Nucleus accumbens (tissue), 56 donors: ENCODE measurements at places on chromosomes 12 and 14.

DNA sequence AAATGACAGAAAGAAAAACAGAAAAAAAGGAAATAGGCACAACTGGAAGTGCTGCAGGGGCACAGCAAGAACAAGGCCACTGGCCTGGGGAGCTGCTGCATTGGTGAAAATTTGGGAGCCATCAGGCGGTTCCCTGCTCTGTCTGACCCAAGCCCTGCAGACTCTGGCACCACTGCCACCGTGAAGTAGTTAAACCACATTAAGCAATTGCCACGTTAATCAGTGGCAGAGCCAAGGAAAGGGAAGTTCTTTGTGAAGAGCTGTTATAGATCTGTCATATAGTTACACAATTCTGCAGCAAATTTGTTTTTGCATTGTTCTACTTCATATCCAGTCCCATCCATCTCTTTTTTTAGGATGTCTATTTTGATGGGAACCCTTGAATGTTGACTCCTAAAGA lies 915.3 kb downstream of the FSCB start:
- DNase-seq, result no peak

- no peak for DNase-seq
Observed at GRCh38 chr14:64541972-64542835, 1.7 kb downstream of the HSPA2 start.

DNA sequence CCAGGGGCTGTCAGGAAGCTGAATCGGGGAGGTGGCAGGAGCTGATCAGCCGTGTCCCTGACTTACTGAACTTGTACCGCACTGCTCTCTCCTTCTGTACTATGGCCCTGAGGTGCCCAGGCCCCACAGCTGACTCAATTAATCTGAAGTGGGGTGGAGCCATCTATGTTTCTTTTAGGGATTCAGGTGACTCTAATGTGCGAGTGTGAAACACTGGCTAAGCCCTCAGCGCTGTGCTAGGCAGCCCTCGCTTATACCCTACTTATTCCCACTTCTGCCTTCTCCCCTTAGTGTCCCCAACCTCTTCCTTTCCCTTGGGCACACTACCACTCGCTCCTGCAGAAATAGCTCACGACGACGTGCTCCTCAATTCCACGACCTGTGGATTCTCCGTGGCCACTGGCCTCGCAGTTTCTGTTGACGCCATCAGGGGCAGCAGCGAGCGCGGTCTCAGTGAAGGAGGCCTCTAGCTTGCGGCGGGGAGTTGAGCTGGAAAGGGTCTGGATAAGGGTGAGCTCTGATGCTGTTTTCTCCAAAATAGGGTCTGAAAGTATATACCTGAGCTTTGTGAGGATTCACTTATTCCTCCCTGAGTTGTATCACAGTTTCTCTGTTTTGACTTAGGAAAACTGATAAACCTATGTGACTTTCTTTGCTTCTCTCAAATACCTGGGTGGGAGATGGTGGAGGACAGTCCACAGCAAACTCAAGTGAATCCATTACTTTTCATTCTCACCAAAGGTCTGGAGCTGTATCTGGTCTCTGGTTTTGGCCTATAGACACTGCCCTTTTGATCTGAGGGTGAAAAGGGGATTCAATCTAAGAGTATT lies 167.6 kb downstream of the SLC41A2 start:
- DNase-seq, result no peak

- no peak for DNase-seq
Observed at GRCh38 chr14:55500219-55500701, 59.8 kb upstream of the TBPL2 start.

GRCh38 chr12:18345021-18345735 lies 83.9 kb downstream of the PIK3C2G start:
- DNase-seq, result no peak

GRCh38 chr14:34231626-34232025 lies 230.4 kb downstream of the SPTSSA start:
- no peak for DNase-seq

DNA sequence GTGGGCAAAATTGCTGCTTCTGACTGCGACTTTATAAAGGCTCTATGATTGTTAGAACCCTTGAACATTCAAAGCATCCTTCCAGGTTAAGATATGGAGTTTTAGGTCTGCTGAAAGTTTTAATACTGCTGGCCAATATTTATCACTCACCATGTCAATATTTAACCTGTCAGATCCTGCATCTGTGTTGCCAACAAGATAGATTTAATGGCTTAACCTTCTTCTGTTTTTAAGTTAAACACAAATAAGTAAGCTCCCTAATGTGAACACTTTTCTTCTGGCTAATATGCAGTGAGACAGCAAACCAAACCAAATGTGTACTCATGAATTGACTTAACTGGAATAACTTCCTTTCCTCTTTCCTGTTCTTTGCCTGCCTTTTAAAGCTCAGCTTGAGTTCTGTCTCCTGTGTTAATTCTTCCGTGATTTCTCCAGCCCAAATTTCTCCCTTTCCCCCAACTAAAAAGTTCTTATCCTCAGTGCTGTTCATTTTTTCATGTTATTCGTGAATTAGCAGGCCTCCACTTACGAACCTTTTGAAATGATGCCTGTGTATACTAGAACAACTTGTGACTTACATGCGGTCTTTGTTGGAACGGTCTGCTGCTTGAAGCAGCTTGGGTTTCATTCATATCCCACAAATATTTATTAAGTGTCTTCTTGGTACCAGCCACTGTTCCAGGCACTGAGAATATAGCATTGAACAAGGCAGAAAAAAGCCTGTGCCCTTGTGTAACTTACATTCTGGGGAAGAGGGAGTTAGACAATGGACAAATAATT lies 9.1 kb downstream of the FBXW8 start:
- DNase-seq, result no peak

- no peak for DNase-seq
Observed at GRCh38 chr12:113425960-113426453, 3.8 kb downstream of the SDSL start.

DNA sequence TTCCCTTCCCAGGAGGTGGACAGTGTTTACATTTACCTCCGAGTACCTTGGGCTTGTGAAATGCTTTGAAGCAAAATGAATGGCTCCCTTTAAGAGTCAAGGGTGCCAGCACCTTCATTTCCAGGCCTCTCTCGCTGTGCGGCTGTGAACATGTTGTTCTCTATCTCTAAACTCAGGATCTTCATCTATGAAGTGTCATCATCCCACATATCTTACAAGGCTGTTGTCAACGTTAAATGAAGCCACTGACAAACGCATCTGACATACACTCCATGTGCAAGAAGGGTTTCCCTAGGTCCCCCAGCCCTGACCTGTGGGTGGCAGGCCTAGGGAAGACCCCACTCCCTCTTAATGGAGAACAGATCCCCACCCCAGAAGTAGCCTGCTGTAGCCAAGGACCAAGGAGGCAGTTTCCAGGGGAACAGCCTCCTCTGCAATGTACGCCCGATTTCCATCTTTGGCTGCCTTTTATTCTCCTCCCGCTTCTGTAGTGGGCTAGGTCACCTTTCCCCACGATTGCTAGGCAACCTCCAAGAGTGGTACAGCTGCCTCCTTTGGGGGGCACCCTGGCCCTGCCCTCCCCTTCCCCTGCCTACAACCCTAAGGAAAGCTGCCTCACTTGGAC lies 7.6 kb downstream of the ACTN1 start:
- DNase-seq, result peak; percentile 28

GRCh38 chr12:47085815-47086252 lies 6.1 kb upstream of the AMIGO2 start:
- no peak for DNase-seq

DNA sequence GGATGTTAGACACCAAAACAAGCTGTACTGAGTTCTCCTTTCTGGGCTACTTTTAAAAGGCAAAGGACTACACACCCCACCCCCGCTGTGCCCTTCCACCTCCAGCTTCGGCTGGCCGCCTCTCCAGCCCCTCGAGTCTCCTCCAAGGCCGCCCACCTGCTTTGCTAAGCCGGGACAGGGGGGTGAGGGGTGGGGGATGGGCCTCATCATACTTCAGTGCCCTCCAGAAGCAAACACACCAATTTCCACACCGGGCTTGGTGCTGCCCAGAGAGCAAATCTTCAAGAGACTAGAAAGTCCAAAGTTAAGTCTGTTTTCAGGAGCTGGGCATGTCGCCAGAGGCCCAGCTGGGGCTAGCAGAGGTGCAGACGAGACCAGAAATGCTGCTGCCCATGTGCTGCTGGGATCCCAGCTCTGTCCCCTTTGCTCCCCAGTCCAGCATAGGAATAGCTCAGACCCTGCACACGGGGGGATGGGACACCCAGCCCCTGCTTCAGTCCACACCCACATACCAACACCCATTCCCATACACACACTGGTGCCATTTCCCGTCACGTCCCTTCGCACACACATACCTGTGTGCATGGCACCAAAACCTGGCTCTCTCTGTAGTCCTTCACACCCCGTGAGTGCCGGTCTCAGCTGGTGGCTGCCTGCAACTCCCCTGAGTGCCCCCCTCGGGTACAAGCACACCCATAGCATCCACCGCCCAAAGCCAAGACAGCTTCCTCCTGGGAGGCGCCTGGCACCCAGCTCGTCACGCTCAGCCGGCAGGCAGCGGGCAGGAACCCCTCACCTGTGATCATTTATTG lies 1.0 kb downstream of the SLC6A12 start:
- no peak for DNase-seq
